ENCODE measurements at places on chromosomes 7 and 10.

GRCh38 chr10:73110345-73110849 lies at the start of gene NUDT13:
TSS of gene NUDT13 (plus strand) at chr10:73110455. CDS start at chr10:73114366, 3,911 bp downstream.
- DNase-seq, result peak; percentile 85

DNA sequence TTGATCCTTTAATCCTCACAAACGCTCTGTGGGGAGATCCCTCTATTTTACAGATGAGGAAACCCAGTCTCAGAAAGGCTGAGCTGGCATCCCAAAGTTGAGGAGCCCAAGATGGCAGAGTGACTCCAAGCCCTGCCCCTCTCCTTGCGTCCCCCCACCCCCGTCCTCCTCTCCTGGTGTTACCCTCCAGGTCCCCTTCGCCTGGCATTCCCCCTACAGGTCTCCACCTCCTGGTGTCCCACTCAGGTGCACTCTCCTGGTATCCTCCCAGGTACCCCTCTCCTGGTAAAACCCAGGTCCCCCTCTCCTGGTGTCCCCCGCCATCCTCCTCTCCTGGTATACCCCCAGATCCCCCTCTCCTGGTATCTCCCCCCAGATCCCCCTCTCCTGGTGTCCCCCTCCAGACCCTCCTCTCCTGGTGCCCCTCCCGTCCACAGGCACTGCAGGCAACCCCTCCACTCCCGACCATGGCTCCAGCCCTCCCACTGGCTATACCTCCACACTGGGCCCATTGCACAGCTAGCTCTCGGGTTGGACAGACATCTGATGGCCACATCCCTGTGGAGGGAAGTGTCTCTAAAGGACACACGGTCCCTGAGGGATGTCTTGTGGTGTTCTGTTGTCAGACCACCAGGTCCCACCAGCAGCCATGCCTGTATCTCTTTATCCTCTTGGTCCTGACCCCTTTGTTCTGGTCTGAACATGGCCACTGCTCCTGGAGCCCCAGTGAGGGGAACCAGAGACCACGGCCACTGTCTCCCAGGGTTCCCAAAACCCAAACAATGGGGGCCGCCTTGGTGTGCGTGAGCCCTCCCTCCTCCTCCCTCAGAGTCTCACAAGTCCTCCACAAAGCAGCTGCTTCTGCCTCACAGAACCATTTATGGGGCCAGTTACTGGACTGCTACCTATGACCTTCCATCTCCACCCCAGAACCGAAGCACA lies 37.2 kb downstream of the CALML3 start:
- DNase-seq, result no peak

DNA sequence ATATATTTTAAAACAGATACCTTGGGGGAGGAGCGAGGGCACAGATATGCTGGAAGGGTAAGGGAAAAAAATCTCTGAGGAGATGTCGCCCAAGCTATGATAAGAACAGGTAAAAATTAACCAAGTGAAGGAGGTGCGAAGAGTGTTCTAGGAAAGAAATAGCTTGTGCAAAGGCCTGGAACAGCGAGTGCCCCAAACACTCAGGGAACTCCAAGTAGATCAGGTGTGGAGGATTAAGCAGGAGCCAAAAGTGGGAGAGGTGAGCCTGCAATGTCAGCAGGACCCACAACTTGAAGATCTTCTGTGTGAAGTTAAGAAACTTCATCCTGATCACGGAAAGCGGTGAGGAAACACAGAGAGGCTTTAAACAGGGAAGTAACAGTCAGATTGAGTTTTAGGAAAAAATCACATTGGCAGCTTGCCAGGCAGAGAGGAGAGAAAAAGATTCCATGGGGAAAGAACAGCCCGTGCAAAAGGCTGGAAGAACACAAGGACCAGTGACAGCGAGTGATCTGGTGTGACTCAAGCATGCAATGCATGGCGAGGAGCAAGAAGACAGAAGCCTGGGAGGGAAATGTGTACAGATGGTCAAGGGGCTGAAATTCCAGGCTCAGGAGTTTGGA lies 30.7 kb downstream of the FGF8 start:
- DNase-seq, result no peak

GRCh38 chr10:85673270-85673669 lies 693.3 kb downstream of the GRID1 start:
- no peak for DNase-seq
